ENCODE measurements at places on chromosomes 13 and 19.

- DNase-seq: no peak
These were observed 855.7 kb downstream of the SLITRK5 start for GRCh38 chr13:88526853-88527215.

GRCh38 chr19:13152356-13152973 is 2.3 kb downstream of the IER2 start:
- no peak for DNase-seq

DNA sequence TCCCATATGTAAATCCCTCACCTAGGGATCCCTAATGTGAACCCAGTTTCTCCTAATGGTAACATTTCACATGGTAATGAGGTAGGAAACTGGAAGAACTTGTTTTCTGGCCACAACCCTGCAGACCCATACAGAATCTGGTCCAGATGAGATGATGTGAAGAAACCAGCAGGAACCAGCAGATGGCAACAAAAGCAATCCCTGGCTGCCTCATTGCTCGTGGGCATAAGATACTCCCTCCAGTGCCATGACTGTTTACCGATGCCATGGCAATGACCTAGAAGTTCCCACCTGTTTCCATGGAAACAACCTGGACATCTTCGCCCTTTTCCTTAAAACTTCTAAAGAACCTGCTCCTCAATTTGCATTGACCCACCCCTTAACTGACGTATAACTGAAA is 1.4 kb upstream of the CD209 start:
- DNase-seq: no peak

GRCh38 chr13:97403893-97404750 is 29.8 kb upstream of the RAP2A start:
- no peak for DNase-seq

GRCh38 chr19:8592231-8593009 is 15.2 kb upstream of the MYO1F start:
- DNase-seq: peak; percentile 96

DNA sequence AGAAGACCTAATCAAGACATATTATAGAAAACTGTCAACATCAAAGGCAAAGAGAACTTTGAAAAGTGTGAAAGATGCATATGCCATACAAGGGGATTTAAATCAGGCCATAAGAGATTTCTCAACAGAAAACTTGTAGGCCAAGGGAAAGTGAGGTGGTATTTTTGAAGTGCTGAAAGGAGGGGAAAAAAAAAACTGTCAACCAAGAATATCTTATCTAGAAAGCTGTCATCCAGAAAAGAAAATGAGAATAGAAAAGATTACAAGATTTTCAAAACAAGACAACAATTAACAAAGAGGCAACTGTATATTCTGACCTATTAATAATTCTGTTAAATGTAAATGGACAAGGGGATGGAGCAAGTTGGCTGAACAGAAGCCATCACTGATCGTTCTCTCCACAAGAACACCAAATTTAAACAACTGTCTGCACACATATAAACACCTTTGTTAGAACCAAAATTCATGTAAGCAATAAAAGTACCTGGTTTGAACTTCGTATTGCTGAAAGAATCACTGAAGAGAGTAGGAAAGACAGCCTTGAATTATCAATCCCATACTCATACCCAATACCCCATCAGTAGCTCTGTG is 880.1 kb upstream of the PCDH9 start:
- no peak for DNase-seq

- DNase-seq: peak; percentile 85
These were observed 162.5 kb downstream of the KCTD12 start for GRCh38 chr13:76723551-76724232.

DNA sequence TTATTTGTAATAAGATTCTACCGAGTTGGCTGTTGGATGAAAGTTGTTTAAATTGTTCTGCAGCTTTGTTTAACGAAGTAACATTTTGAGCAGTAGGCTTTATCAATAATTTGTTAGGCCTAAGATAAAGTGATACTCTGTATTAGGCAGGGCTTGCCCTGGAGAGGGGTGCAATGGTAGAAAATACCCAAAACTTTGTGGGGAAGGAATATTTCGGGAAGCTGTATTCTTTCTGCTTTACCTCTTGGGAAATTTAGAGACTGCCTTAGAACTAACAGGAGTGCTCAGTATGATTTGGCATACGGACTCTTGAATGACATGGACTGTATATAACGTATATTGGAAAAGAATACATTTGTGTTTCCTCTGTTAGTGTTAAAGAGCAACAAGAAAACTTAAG is 2.5 kb downstream of the PDS5B start:
- DNase-seq: no peak

GRCh38 chr13:38159710-38160109 is 189.9 kb upstream of the UFM1 start:
- no peak for DNase-seq

- no peak for DNase-seq
These were observed 641 bp downstream of the SGTA start for GRCh38 chr19:2782329-2782935.

- peak; percentile 89 for DNase-seq
These were observed 2.5 kb upstream of the KEAP1 start for GRCh38 chr19:10505583-10506229.

DNA sequence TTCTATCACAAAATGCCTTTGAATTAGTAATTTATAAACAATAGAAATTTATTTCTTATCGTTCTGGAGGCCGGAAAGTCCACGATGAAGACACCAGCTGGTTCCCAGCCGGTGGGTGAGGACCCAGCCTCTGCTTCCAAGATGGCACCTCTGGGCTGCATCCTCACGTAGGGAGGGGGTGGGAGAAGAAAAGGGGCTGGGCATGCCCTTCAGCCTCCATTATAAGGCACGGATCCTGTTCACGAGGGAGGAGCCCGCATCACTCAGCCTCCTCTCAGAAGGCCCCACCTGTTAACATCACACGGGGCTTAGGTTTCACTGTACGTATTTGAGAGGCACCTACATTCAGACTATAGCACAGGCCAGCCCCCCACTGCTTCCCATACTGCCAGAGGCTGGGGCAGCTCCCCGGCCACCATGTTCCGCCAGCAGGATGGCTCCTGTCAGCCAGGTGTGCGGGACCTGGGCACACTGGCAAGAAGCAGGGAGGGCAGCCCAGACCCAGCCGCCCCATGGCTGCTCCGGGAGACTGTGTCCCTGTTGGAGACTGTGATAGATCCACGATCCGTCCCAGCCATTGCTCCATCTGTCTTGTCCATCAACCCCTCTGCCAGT is 131.6 kb downstream of the SOX1 start:
- DNase-seq: no peak
